ENCODE measurements at places on chromosomes 1 and 21. TPM values are rescaled to one million over a fixed set of nuclear protein-coding genes. Genes with fewer than 3 reads are reported as not detected.

The LMOD1 gene
- 33.3 TPM for total RNA-seq

The KIAA0040 gene
- 34.1 TPM for total RNA-seq

The XCL1 gene
- total RNA-seq = not detected

The GPR52 gene
- 2.7 TPM for total RNA-seq

The PDIK1L gene
- 13.9 TPM for total RNA-seq

The CYP4B1 gene
- 3.3 TPM for total RNA-seq

DNA sequence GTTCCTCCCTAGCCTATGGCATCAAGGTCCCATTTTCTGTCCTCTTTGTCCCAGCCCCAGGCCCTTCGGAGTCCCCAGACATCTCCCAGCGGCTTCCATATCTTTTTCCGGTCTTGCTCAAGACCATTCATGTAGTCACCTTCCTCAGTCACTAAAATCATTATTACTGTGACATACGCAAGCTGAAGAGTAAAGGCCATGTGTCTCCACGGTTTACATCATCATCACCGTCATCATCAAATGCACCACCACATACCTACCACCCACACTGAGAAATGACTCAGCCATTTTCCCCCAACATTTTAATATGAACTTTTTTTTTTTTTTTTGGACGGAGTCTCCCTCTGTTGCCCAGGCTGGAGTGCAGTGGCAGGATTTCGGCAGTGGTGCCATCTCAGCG is 43.4 kb downstream of the FHAD1 start:
- DNase-seq = no peak

- DNase-seq = peak; percentile 77
Measured at GRCh38 chr1:89358287-89358893, 5.5 kb upstream of the GBP6 start.

DNA sequence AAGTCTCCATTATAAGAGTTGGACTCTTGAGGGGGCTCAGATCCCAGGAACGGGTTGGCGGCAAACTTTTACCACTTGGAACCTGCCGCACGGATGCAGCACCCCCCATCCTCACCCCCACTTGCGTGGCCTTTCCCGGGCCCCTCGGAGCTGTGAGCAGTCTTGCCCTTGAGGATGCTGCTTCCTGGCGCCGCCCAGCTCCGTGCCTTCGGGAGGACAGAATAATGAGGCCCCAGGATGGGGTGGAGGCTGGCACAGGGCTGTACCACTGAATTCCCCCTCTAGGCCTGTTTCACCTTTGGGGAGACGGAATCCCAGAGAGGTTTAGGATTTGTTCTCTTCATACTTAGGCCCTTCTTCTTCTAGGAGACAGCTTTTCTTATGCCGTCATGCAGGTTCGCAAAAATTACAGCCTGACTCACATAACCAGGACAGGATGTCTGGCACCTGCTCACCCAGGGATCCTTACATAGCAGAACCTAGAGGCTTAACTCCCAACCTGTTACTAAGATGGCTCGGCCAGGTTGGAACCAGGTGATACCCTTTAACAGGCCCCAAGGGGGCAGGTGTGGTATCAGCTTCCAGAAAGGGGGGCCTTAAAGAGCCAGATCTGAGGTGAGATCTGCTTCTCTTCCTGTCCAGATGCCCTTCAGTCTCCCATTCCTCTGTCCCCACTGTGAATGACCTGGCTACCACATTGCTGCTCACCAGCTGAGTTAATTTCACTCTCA is 1.5 kb downstream of the TRNP1 start:
- no peak for DNase-seq

GRCh38 chr1:24126672-24127023 is 14.7 kb upstream of the MYOM3 start:
- no peak for DNase-seq

GRCh38 chr1:90850181-90850897 is 133.2 kb upstream of the BARHL2 start:
- peak; percentile 33 for DNase-seq

GRCh38 chr1:116826818-116827606 is 72.8 kb downstream of the CD2 start:
- no peak for DNase-seq

DNA sequence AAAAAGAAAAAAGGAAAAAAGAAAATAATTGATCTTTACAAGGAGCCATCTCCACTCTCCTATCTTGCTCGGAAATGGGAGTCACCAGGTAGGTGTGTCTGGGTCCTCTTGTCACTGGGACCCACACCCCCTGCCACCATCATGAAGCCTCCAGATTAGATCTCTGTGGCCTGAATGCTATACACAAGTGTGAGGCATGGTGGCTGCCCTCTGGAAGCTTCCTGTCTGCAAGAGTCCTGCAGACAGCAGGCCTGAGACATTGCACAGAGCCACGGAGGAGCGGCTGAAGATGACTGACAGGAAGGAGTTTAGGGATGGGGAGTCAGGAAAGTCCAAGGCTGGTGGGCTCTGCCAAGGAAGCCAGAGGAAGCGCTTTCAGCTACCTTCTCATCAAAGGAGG is 16.2 kb downstream of the CDK18 start:
- DNase-seq = no peak

GRCh38 chr1:91104712-91105111 is 82.9 kb upstream of the ZNF644 start:
- DNase-seq = no peak

GRCh38 chr1:39900662-39901463 is 854 bp downstream of the MYCL start:
- no peak for DNase-seq

DNA sequence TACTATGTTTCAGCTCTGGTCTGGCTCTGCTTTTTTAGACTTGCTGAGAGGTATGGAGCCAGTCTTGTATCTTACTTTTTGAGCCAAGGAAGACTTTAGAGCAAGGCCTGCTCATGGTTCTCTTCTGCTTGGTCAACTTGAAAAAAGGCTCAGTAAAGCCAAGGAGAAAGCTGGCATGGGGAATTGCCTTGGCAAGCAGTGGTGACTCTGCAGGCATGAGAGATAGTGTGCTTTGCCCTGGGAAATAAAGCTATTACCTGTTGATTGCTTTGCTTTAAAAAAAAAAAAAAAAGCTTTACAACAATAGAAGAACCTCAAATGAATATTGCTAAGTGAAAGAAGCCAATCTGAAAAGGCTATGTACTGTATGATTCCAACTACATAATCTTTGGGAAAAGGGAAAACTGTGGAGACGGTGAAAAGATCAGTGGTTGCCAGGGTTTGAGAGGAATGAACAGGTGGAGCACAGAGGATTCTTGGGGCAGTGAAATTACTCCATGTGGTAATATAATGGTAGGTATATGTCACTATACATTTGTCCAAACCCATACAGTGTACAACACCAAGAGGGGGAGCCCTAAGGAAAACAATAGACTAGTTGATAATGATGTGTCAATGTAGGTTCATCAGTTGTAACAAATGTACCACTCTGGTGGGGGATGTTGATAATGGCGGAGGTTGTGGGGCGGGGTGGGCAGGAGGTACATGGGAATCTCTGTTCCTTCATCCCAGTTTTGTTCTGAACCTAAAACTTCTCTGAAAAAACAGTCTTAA is 87.6 kb downstream of the HMCN1 start:
- DNase-seq = no peak
